Stimulated activated CD4-positive, alpha-beta T cell treated with anti-CD3 and anti-CD28 coated beads, Interleukin-15, amount 100 ng/mL, for 1 hour (primary cell): ENCODE measurements at places on chromosomes 4 and X.

- no peak for DNase-seq
Measured at GRCh38 chr4:169604131-169604900, 8.1 kb downstream of the NEK1 start.

GRCh38 chr4:127580300-127580699 lies 52.5 kb upstream of the INTU start:
- DNase-seq = no peak

DNA sequence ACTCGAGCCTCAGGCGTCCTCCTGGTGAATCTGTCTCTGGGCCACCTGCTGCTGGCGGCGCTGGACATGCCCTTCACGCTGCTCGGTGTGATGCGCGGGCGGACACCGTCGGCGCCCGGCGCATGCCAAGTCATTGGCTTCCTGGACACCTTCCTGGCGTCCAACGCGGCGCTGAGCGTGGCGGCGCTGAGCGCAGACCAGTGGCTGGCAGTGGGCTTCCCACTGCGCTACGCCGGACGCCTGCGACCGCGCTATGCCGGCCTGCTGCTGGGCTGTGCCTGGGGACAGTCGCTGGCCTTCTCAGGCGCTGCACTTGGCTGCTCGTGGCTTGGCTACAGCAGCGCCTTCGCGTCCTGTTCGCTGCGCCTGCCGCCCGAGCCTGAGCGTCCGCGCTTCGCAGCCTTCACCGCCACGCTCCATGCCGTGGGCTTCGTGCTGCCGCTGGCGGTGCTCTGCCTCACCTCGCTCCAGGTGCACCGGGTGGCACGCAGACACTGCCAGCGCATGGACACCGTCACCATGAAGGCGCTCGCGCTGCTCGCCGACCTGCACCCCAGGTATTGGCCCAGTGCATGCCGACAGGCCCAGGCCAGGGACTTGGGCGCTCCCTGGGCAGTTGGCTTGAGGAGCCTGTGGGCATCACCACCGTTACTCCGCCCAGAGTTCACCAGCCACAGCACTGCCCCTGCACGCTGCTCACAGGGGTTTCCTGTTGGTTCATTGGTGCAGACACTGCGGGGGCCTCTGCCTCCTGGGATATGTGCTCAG lies 1.1 kb downstream of the GPR78 start:
- no peak for DNase-seq

- no peak for DNase-seq
Measured at GRCh38 chr4:143358419-143358818, 21.7 kb downstream of the GAB1 start.

DNA sequence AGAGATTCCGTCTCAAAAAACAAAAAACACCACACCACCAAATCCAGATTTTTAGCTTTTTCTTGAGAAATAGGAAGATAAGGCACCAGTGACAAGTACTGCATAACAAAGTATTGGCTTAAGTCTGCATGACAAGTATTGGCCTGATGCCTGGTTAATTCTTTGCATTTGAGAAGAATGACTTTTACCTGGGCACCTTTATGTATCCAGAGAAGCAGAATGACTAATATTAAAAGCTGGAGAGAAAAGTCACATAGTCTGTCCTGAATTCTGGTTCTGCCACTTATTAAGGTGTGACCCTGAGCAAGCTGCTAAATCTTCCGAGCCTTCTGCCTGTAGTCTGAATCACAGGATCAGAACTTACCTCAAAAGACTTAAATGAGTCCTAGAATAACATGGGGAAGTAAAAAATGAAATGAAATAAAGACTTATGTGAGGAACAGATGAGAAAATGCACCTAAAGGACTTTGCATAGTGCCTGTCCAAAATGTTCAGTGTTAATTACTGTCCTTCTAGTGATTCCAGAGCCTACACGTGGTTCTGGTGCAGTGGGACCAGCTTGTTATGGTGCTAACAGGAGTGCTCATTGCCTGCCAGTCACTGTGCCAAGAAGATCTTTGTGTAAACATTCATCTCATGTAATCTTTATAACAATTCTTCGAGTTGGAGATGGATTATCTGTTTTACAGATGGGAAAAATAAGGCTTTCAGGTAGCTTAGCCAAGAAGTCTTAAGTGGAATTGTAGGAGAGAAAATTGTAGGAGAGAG lies 31.6 kb downstream of the UGDH start:
- DNase-seq = no peak

GRCh38 chr4:174856926-174857800 lies 28.1 kb upstream of the GLRA3 start:
- no peak for DNase-seq

GRCh38 chr4:92307181-92307580 lies 3.4 kb downstream of the GRID2 start:
- DNase-seq = no peak

GRCh38 chrX:153901753-153902140 lies 2.7 kb upstream of the AVPR2 start:
- no peak for DNase-seq

- no peak for DNase-seq
Measured at GRCh38 chr4:153205757-153206156, 1.5 kb downstream of the TRIM2 start.

DNA sequence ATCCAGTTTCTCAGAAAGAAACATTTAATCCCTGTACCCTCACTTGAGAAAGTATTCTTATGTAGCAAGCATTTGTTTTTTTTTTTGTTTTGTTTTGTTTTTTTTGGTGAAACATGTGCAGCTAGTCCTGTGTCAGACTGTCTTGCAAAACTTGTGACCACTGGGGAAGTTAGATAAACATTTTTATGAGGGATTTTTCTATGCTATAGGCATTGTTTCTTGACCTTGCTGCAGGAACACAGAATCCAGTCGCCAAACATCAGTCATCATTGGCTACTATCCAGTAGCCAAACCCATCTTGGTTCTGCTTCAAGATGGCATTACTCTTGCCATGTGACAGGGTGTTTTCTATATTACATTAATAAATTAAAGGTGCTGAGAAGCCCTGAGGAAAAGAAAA lies 7.7 kb upstream of the MAPK10 start:
- DNase-seq = no peak

DNA sequence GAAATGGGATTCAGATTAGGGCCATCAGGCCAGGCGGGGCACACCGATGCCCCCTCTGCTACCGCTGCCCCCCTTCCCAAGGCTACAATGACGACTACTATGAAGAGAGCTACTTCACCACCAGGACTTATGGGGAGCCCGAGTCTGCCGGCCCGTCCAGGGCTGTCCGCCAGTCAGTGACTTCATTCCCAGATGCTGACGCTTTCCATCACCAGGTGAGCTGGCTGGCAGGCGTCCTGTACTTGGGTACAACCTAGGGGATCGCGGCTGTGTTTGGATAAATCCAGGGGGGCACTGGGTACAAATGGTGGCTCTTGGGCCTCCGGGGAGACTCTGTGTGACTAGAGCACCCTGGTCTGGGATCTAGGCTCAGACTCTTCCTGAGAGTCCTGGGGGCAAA lies 1.1 kb downstream of the EMD start:
- DNase-seq = no peak

DNA sequence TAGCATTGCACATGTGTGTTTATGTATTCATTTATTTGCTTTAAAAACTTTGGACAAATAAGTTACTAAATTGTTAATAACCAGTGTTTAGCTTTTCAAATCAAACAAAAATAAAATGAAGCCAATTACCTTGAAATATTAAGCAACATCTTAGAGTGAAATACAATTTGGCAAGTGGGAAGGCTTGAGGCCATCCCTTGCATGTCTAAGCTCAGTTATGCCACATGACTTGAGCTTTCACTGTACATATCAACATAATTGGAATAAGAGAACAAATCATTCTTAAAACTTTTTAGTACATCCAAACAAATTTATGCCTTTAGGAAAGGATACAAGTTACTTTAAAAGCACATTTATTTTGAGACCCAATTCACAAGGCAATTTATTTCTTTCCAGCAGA lies 640.6 kb downstream of the SPRY1 start:
- DNase-seq = no peak

DNA sequence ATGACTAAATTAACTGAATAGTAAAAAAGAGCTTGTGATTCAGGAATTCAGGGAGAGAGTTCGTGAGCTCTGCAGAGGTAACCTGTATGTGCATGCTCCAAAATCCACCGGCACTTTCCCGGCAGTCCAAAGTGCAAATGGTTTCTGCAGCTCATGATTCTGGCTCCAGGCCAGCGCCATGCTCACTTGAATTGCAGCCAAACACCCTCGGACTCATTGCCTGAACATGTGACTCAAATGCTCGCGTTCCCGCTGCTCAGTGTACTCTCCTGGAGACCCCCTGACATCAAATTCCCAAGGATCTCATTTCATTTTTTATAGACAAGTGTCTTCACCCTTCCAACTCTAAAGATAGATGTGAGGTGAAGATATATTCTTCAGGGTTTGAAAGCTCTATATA lies 44.1 kb upstream of the SH3RF1 start:
- DNase-seq = no peak

GRCh38 chr4:17103231-17103630 lies 204.8 kb upstream of the LDB2 start:
- DNase-seq = no peak

- no peak for DNase-seq
Measured at GRCh38 chr4:176052744-176053143, 12.9 kb upstream of the WDR17 start.

- no peak for DNase-seq
Measured at GRCh38 chrX:130834149-130834548, 68.9 kb downstream of the ENOX2 start.

GRCh38 chr4:3481113-3481531 lies 18.0 kb downstream of the DOK7 start:
- no peak for DNase-seq

DNA sequence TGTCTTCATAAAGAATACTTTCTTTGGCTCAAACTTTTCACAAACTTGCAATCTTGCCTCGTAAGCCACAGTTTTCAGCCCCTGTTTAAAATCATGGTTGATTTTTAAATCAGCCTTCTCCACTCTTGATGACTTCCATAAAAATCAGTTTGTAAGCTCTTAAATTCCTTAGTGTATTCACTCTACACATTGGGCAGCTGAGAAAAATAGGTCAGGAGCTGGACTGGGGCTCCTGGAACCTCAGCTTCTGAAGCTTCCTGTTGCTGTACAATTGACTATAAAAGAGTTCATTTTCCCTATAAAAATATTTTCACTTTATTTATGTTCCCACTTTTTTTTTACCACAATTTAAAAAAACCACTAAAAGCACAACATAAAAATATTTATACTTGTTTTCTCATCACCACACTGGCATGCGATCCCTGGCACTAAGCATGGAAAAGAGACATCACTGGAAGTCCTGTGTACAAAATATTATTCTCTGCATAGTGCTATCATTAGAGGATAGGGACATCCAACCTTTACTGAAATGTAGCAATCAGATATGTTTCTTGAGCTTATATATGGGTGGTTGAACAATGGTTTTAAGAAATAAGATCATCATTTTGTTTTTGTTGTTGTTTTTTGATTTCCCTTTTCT lies 345.7 kb downstream of the FBXO8 start:
- DNase-seq = no peak

- DNase-seq = no peak
Measured at GRCh38 chrX:15946783-15947580, 92.4 kb upstream of the AP1S2 start.

DNA sequence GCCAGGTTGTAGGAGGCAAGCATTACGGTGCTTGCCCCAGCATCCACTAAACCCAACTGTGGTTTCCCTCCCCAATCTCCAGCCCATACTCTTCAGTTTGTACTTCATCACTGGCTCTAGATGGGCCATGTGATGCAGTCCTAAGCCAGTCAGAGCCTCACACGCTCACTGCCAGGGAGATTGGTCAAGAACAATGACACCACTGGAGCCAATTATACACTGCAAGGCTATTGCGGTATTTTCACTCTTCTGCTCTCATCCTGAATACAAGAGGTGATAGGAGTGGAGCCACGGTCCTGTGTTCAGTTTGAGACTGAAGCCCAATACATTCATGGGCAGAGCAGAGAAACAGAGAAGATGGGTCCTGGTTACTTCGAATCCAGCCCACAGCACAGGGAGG lies 58.4 kb downstream of the SEPSECS start:
- DNase-seq = no peak

DNA sequence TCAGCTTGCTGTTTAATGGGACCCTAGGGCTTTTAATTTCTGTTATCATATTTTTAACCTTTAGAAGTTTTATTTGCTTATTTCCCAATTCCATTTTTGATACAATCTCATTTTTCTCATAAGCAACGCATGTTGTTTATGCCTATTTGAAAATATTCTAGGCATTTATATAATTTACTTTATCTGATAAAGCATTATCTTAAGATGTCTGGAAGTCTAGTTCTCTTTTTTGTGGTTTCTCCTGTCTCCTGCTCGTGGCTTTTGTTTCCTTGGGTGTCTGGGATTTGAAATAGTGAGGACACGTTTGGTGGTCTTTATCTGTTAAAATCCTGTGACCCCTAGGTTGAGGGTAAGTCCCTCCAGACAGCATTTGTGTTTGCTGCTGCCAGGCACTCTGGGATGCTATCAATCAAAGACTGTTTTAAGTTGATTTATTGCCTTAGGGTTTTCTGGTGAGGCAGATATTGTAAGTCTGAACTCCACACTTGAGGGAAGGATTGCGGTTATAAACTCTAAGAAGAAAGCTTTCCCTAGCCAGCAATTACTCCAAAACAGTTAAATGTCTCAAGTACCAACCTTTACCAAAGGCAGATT lies 208.0 kb downstream of the PRDM5 start:
- DNase-seq = no peak

- no peak for DNase-seq
Measured at GRCh38 chr4:181966104-181966551, 277.1 kb upstream of the TENM3 start.

GRCh38 chrX:129782706-129783105 lies 3.0 kb downstream of the SASH3 start:
- DNase-seq = no peak

DNA sequence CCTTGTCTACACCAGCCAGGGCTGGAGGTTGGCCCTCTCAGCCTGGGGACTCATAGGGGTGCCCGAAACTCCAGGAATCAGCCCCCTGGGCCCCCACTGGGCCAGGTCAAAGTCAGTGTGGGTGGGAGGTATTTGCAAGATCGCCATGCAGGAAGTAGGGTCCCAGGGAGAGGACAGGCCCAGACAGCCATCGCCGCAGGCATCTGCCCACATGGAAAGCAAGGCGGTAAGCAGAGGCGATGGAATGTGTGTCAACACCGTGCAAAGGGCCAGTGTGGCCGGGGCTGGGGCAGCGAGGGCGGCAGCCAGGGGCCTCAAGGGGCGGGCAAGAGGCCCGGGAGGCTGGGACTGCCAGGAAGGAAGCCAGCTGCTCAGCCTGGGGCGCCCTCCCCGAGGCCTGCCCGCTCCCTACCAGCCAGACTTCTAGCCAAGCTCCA lies 19.3 kb upstream of the DUSP9 start:
- no peak for DNase-seq

DNA sequence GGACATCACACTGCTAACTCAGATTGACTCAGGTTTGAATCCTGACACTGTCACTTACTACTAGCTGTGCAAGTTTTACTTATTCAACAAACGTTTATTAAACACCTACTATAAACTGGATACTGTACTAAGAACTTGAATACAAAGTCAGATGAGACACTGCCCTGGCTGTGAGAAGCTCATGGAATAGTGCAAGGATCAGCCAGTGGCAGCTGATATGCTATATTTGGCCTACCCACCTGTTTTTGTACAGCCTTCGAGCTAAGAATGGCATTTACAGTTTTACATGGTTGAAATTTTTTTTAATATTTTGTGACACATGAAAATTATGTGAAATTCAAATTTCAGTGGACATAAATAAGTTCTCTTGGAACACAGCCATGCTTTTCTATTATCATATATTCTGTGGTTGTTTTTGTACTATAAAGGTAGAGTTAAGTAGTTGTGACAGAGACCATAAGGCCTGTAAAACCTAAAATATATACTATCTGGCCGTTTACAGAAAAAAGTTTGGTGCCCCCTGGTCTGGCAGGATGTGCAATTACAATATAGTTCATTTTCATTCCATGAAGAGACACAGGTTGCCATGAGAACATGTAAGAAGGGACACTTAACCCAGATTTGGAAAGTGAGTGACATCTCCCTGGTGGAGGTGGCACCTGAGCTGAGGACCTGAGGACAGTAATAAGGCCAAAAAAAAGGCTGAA lies 3.4 kb upstream of the SEC24D start:
- DNase-seq = no peak
